NCI-H1436 (cell line): ENCODE measurements at places on chromosomes 4 and X.

GRCh38 chrX:133444952-133445831 lies 29.9 kb upstream of the GPC4 start:
- DNase-seq: peak; percentile 56

DNA sequence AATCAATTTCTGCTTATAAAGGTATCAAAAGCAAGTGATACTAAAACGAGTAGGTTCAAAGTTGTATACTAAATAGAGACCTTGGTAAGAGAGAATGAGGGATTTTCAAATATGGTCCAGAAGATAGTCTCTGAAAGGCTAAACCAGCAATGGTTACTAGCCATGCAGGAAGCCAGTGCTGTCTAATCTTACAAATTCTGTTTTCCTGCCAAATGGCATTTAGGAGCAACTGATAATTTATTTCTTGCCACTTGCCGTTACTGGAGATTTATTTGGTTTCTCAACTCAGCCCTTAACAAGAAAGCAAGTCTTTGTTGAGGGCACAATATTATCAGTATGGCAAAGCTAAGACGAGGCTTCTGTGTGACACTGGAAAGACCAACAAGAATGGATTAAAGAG lies 47.2 kb downstream of the MAP7D3 start:
- no peak for DNase-seq

- DNase-seq: no peak
These were observed 461.4 kb downstream of the NAF1 start for GRCh38 chr4:162705130-162705803.

GRCh38 chrX:154732421-154733065 lies 18.3 kb downstream of the GAB3 start:
- DNase-seq: no peak

DNA sequence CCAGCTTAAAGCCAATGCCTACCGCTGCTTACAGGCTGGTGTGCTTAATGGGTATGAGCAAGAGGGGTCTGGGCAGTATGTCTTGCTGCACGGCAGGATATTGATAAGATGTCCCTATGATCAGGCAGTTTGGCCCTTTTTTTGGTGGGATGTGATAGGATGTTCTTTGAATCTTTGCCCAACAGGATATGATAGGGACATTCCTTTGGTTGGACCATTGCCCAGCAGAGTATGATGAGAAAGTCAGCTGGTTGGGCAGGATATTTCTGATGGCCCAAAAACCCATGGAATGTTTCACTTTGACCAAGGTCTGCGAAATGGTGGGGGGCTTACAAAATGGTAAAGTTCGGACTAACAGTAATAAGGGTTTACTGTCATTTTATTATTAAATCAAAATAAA lies 1060.6 kb downstream of the STIM2 start:
- no peak for DNase-seq

DNA sequence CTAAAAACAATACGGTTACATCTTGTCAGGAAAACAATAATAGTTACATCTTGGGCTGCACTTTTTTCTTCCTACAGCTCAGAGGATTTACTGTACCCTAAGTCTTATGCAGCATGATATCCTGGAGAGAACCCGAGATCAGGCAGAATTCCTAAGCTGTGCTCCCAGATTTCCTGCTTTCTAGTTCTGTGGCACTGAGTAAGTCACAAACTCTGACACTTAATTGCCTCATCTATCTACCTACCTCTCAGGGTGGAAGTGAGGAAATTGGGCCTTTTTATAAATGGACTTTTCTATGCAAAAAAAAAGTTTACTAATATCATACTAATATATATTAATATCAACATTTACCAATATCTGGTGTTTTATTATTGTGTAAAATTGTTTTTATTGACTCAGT lies 438.5 kb downstream of the INPP4B start:
- no peak for DNase-seq

GRCh38 chr4:81746071-81746470 lies 274.4 kb upstream of the RASGEF1B start:
- DNase-seq: no peak

GRCh38 chrX:97416461-97416860 lies 532.8 kb downstream of the RPA4 start:
- no peak for DNase-seq

DNA sequence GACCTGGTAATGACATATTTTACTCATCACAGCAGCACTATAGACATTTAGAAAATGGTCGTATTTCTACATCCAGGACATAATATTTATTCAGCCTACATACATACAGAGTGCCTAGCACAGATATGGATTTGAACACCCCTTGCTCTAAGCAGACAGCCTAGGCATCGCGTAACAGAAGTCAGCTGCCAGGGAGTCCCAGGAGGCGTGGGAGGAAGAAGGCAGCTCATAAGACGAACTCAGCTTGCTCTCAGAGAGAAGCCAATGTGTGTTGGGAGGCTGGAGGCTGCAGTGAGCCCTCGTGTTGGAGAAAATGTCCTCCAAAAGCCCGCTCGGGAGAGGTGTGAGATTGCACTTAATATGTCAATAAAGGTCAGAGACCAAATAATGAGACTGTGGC lies 131.6 kb downstream of the BCOR start:
- DNase-seq: no peak

DNA sequence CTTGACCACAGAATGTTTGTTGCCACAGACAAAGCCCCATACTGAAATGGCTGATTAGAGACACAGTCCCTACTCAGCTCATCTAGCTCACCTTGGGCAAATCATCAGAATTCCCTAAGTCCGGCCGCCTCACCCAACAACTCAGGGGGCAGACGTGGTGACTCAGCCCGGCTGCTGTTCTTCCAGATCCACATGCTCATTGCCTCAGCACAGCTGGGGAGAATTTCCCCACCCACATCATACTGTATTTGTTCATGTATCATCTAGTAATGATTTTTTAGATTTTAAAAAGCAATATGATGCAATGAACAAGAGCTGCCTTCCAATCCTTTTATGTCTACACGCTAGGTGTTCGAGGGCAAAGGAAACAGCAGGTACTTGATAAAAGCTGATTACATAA lies 333.8 kb upstream of the TENM3 start:
- no peak for DNase-seq

DNA sequence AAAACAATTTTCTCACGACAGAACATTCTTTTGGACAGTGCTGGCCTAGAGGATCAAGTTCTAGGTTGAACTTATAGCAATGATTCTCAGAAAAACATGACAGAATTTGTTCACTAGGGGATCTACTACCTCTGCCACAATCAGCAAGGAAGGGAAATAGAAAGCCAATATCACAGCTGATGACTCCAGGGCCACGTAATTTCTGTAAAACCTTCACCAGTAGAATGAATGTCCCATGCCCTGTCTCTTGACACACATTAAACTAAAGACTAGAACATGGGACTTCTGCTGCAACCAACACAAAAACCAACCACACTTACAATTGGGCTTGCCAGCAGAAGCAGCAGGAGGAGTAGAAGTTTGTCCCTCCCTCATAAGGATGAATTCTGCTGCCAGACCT lies 86.0 kb upstream of the NPFFR2 start:
- no peak for DNase-seq

GRCh38 chrX:40209951-40210617 lies 112.3 kb upstream of the BCOR start:
- DNase-seq: no peak

DNA sequence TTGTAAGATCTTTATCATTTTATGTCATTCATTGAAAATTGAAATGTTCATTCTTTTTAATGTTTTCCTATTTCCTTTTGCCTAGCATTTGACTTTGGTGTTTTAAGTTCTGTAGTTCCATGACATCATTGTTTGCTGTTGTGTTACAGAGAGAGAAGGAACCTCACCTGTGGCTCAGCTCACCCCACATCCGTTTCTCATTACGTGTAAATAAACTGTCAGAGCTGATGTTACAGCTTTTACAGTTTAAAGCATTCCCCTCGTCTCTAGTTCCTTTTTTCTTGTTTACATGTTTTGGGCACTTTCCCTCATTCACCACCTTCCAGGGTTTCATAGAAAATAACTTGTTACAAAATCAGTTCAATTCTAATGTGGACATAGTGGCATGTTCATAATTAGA lies 137.2 kb downstream of the FNIP2 start:
- DNase-seq: no peak

DNA sequence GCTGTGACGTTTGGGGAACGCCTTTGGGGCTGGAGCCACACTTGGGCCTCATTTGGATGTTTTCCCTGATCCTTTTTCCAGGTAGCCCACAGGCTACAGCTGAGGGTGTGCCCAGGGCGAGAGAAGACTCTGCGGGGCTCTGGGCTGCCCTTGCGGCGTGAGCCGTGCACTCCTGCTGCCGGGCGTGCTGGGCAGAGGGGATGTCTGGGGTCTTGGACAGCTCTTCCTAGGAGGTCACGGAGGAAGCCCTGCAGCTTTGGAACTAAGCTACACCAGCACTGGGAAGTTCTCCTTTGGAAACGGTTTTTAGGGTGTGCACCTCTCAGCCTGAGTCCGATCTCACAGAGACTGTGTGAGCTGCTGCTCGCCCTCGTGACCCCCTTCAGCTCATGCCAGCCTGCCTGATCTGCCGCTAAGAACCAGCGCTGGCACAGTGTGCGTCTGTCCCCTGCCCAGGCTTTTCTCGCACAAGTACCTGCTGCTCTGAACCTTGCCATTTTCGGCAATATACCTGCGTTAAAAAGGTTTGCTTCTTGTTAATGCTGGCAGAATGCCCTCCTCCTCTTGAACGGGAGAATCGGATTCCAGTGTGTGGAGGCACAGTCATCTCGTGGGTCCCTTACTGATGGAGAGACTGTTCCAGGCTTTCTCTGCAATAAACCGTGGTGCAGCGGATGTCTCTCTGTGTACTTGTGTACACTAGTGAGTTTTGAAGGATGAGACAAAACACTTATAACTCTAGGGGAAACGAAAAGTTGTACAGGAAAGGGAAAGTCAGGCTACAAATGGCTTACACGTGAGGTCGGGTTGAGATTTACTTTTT lies 14.3 kb downstream of the MSANTD1 start:
- no peak for DNase-seq

- no peak for DNase-seq
These were observed 6.3 kb upstream of the OTUD4 start for GRCh38 chr4:145186729-145187128.

DNA sequence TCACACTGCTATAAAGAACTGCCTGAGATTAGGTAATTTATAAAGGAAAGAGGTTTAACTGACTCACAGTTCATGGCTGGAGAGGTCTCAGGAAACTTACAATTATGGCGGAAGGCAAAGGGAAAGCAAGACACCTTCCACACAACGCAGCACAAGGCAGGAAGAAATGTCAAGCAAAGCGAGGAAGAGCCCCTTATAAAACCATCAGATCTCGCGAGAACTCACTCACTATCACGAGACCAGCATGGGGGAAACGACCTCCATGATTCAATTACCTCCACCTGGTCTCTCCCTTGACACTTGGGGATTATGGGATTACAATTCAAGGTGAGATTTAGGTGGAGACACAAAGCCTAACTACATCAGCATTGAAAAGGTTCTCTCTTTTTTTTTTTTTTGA lies 39.6 kb downstream of the PALLD start:
- DNase-seq: no peak

DNA sequence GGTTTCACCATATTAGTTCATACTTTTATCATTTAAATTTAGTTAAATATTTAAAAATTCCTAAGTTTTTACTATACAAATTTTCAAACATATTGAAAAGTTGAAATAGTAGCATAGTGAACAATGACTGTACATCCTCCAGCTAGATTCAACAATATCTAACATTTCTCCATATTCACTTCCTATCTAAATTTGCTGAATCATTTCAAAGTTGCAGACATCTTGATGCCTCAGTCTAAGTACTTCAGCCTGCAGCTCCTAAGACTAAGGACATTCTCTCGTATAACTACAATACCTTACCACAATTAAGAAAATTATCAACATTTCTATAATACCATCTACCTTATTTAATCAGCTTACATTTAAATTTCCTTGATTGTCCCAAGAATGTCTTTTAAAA lies 132.7 kb downstream of the TMEM164 start:
- no peak for DNase-seq

- no peak for DNase-seq
These were observed 106.0 kb upstream of the NAP1L5 start for GRCh38 chr4:88803600-88804096.

GRCh38 chr4:139521754-139522401 lies 34.1 kb downstream of the SETD7 start:
- DNase-seq: no peak

GRCh38 chrX:129908636-129909035 lies 2.7 kb downstream of the UTP14A start:
- no peak for DNase-seq

GRCh38 chr4:5036239-5036638 lies 15.0 kb upstream of the STK32B start:
- no peak for DNase-seq

GRCh38 chr4:79764120-79764519 lies 308.9 kb downstream of the ANTXR2 start:
- DNase-seq: no peak

DNA sequence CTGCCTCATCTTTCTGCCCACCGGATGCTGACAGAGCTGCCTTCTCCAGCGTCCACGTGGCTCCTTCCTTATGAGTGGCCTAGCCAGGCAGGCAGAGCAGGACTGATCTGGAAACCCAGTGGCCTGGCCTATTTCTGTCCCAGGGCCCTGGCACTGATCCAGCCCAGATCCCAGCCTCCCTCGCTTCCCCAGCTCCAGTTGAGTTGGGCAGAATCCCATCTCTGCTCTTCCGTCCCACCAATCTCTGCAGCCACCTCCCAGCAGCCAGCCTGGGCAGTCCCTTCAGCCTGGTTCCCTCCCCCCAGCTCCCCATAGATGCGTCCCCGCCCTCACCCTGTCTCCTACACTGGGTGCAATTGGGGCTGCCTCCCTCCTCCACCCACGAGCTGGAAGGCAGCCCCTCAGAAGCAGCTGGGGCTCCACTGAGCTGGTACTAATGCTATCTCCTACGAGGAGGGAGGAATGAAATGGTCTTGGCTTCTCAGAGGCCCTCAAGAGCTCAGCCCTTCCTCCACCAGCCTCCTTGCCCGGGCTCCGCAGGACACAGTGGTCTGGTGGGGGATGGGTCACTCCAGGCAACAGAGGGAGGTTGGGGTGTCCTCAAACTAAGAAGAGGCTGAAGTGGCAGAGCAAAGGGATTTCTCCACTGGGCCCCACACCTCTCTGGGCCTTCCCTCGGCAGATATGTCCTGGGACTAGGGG lies 94.2 kb downstream of the PJA1 start:
- no peak for DNase-seq

- DNase-seq: peak; percentile 17
These were observed 26.0 kb downstream of the TKTL1 start for GRCh38 chrX:154321594-154321993.

- DNase-seq: no peak
These were observed 91.4 kb downstream of the KLHL13 start for GRCh38 chrX:118025226-118025625.
